ENCODE measurements at places on chromosomes 4 and X. TPM values are rescaled to one million over a fixed set of nuclear protein-coding genes. Genes with fewer than 3 reads are reported as not detected.

SSX5 gene
- not detected for total RNA-seq

MAP3K15 gene
- not detected for total RNA-seq

PAPSS1 gene
- 44.2 TPM for total RNA-seq

PGAM4 gene
- total RNA-seq: not detected

ADGRG2 gene
- 0.96 TPM for total RNA-seq
